Activated T-helper 9 cell treated with anti-CD3 and anti-CD28 coated beads, Interleukin-2, amount 50 U/mL, for 16 hours (primary cell): ENCODE measurements at places on chromosomes 7 and 10.

DNA sequence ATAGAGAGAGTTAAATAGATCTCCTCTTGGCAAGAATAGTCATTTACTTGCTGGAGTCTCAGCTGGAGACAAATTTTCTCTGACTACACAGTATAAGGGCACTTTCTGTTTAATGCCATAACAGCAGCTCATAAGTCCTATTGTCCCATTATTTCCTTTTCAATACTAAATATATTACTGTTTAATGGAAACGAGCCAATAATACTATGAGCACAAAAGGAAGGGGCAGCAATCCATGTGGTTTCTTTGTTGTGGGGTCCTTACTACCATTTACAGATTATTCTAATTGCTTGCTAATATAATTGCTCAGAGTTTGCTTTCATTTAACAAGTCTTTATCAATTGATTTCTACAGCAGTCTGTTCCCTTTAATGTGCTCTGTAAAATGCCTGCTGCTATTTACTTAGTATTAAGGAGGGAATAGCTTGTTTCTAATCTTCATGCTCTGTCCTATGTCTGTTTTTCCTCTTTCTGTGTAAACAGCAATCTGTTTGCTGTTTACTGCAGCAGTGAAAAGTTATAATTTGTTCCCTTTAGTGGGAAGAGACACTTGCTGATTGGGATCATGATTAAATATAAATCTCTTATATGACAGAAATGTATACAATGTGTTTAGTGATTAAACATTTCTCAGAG, 296.2 kb upstream of the SMIM30 start:
- DNase-seq: no peak

DNA sequence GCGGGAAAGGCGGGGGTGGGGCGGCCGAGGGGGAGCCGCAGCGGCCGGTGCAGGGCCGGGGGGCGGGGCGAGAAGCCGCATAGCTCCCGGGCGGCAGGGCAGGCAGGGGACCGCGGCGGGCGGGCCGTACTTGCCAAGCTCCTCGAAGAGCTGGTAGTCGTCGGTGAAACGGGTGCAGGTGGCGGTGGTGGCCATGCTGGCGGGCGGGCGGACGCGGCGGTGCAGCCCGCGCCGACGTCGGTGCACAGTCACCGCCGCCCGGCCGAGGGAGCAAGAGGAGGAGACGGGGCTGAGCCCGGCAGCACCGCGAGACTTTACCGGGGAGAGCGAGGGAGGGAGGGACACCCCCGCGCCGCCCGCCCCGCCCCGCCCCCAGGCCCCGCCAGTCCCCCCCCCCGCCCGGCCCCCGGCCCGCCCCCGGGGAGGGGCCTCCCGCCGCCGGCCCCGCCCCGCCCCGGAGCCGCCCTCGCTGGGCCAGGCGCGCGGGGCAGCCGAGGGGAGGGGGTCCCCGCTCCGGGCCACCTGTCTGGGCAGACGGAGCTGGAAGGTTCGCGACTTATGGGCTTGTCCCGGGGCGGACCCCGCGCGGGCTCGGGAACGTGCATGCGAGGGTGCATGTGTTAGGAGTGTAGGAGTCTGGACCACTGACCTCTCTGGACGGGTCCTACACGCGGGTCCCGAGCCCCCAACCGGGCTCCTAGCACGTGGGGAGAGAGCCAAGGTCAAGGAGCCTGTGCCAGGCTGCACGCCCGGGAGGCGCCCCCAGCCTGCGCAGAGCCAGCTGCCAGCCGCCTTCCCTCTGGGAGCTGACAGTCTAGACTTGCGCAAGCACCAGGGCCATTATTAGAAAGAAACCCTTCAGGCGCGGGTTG, at the start of gene CAMK2G:
Gene CAMK2G, minus strand, starts transcription at position 289 of the 872 bp plus-strand sequence. Its CDS starts 94 bp downstream, at position 195.
- DNase-seq: peak; percentile 73

DNA sequence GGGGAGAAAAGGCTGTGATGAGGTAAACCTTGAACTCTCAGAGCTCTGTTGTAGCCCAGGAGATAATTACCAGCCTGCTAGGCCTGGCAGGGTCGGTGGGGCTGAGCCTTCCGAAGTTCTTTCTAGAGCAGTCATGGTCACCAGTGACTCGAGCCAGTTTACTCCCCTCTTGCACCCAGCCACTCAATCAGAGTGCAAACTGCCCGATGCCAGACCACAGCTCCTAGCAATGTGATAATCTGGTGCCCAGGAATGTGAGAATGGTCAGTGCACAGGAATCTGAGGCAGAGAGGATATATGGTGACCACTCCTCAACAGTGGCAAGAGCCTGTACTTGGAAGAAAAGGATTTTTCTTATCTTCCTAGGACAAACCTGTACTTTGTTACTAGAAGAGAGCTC, 46.4 kb upstream of the KMT2E start:
- DNase-seq: no peak

DNA sequence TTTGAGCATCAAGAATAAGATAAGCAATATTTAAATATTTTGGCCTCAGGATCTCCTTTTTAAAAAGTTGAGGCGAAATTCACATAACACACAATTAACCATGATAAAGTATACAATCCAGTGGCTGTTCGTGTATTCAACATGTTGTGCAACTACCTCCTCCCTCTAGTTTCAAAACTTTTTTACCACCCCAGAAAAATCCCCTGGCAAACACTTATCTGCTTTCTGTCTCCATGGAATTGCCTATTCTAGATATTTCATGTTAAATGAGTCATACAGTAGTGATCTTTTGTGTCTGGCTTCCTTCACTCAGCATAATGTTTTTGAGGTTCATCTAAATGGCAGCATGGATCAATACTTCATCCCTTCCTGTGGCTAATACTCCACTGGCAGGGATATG, 31.8 kb upstream of the IL15RA start:
- no peak for DNase-seq

DNA sequence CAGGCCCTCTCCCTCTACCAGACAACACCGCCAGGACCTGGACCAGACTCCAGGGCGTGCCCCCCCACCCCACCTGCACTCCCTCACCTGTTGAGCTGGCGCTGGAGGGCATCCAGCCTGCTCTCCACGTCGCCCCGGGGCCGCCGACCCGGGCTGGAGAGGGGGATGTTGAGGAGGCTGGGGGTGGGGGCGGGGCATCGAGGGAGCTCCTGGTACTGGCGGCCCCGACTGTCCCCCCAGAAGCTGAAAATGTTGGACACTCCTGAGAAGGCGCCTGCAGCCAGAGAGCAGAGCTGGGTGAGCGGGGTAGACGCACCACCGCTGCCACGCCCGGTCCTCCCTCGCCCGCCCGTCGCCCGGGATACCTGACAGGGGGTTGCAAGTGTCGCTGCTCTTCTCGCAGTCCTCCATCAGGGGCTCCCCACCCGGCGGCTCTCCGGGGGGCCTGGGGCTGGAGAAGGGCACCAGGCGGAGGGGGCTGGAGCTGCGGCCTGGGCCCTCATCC, 30.8 kb downstream of the KCNH2 start:
- no peak for DNase-seq

DNA sequence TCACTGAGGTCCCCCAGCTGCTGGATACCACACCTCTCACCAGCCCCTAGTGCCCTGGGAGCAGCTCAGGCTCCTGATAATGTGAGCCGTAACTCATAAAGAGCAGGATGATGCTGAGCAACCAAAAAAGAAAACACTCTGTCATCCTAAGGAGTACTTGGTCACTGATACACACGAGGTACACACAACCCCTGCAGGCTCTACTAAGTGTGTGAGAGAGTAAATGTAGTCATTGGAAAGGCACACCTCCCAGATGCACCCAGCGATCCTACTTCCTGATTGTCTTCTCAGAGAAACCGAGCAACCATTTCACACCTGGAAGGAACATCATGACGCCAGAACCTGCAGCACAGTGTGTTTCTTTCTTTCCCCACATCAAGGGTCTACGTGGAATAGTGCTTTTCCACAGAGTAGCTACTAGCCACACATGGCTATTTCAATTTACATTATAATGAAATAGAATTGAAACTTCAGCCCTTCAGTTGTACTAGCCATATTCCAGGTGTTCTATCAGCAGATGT, 34.2 kb downstream of the FIGNL1 start:
- no peak for DNase-seq
